GM12878 (cell line): ENCODE measurements at places on chromosomes 5 and 9.

DNA sequence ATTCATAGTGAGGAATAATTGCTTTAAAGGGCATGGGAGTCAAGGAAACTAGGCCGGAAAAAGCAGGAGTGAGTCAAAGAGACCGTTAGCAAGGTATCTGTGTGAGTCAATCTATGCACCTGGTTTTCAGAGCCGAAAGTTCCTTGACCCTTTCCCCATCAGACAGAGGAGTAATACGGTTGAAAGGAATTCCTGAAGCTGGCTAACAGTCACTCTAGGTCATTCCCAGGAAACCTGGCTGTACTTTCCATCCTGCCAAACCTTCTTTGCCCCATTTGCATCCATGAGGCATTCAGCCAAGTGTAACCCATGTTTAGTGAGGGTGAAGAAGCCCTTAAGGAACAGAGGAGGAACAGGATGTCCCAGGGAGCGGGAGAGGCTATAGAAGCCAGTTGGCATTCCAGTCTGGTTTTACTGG is 16.2 kb downstream of the RBM18 start:
- no peak overlapping the region for H3K27ac ChIP-seq
- DNase-seq, result no peak

- no peaks in the 10 kb centered on the region for H3K27me3 ChIP-seq
- no peak overlapping the region for H3K4me3 ChIP-seq
- H3K4me1 ChIP-seq, result no peaks in the 10 kb centered on the region
- no peak for DNase-seq
Observed at GRCh38 chr5:66906021-66906420, 290.6 kb downstream of the CD180 start.

DNA sequence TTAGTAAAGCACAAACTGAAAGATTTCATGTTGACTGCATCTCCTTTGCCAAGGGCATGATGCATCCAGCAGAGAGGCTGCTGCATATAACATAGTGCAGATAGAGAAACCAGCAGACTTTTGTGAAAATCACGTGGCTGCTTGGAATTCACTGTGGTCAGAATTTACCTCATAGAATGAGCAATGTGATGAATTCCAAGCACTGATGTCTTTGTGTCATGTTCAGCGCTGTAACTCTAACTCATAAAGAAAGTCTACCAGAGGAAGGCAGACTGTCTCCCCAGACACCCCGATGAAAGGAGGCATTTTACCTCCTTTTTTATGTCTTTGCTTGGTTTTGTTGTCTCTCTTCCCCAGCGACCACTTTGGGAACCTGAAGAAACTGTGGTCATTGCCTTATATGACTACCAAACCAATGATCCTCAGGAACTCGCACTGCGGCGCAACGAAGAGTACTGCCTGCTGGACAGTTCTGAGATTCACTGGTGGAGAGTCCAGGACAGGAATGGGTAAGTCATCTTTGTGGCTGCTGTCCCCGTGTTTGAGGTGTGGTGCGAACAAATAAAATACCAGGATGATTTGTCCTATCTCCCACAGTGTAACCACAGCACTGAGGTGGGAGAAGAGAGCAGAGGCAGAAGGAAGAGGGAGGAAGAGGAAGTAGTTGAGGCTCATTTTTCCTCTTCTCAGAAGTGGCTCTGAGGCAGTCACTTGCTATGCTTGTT is 42.0 kb downstream of the ITK start:
- H3K27ac ChIP-seq, result no peak overlapping the region
- peaks cover 28% of the 10 kb centered on the region for H3K4me1 ChIP-seq
- H3K4me3 ChIP-seq, result no peak overlapping the region
- DNase-seq, result no peak
- H3K36me3 ChIP-seq, result no peaks in the 10 kb centered on the region

GRCh38 chr9:31302620-31303418 is 1081.6 kb upstream of the ACO1 start:
- no peak overlapping the region for H3K4me3 ChIP-seq
- H3K27me3 ChIP-seq, result no peaks in the 10 kb centered on the region
- DNase-seq, result no peak
- H3K36me3 ChIP-seq, result no peaks in the 10 kb centered on the region

DNA sequence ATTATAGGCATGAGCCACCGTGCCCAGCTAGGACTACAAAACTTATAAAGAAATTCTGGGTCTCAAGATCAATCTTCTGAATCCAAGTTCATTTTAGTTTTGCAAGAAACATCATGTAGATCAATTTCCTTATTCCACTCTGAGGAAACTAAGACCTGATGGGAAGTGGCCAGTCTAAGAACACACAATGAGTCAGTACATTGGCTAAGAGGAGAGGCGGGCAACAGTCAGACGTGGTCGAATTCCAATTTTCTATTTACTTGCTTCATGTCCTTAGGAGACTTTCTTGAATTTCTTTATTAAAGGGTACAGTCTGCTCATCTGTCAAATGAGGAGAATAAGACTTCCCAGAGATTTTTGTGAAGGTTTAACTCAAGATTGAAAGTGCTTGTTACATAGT is 432.1 kb upstream of the BRINP1 start:
- H3K4me1 ChIP-seq, result no peaks in the 10 kb centered on the region
- H3K4me3 ChIP-seq, result no peak overlapping the region
- no peaks in the 10 kb centered on the region for H3K36me3 ChIP-seq
- no peaks in the 10 kb centered on the region for H3K27me3 ChIP-seq
- DNase-seq, result no peak
